ENCODE measurements at places on chromosomes 1 and 21.
A peak's percentile ranks its signal among the peaks of the same experiment; 100 is the strongest.

DNA sequence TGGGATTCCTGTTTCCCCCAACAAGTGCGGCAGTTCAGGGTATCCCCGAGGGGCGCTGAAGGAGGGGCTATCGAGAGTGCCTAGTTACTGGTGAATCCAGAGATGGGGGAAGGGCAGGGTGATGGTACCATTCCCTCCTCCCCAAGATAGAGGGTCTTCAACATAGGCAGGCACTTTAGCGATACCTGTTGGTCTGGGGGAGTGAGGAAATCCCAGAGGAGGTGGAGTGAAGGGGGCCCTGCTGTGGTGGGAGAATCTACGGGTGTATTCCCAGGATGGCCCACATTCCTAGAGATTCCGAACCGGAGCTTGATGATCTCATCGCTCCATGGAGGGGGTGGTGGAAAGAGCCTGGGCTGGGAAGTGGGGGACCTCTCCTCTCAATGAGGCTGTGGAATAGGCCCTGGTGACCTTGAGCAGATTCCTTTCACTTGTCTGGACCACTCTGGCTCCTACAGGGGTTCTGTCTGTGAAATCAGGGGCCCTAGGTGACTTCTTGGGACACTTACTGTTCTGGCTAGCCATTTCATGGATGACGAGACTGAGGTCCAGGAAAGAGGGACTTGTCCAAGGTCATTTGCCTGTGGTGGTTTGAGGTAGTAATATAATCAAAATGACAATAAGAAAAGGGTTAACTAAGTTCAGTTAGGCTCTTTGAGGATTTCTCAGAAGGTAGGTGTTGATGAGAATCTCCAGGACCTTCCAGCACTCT lies 52.7 kb upstream of the SYNC start:
- DNase-seq = no peak

DNA sequence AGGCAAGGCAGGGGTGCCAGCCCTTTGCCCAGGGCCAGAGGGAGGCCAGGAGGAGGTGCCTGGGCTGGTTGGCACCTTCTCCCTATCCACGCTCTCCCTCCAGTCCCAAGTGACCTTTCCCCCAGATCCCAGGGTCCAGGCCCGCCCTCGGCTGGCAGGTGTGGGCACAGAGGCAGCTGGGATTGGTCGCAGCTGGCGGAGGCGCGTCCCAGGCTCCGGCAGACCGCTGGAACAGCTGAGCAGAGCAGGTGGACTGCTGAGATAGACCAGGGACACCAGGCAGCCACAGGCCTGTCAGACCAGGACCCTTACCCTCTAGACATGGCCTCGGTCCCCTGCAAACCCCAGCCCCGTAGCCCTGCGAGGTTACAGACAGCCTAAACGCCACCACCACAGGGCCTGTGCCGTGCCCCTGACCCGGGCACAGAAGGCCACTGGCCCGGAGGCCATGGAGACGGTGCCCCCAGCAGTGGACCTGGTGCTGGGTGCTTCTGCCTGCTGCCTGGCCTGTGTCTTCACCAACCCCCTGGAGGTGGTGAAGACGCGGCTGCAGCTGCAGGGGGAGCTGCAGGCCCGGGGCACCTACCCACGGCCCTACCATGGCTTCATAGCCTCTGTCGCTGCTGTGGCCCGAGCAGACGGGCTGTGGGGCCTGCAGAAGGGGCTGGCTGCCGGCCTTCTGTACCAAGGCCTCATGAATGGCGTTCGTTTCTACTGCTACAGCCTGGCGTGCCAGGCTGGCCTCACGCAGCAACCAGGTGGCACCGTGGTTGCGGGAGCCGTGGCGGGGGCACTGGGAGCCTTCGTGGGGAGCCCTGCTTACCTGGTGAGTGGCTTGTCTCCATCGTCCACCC lies at the start of gene SLC25A34:
Gene SLC25A34, plus strand, starts transcription at position 221 of the 854 bp plus-strand sequence. Its CDS starts 228 bp downstream, at position 449.
- DNase-seq = no peak

DNA sequence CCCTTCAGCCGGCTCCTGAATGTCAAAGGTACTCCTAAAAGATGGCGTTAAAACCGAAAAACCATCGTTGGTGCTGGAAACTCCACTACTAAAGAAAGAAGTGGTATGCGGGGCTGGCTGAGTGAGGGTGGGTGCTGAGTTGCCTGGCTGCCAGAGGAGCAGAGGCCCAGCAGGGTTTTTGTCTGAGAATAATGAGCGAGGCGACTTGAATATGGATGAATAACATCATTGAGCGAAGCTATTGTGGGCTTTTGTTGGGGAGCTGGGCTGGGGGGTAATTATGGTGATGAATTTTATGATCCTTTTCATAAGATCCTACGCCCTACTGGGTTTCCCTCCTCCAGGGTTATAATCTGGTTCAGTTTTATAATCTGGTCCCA lies 2.0 kb downstream of the PDPN start:
- no peak for DNase-seq

DNA sequence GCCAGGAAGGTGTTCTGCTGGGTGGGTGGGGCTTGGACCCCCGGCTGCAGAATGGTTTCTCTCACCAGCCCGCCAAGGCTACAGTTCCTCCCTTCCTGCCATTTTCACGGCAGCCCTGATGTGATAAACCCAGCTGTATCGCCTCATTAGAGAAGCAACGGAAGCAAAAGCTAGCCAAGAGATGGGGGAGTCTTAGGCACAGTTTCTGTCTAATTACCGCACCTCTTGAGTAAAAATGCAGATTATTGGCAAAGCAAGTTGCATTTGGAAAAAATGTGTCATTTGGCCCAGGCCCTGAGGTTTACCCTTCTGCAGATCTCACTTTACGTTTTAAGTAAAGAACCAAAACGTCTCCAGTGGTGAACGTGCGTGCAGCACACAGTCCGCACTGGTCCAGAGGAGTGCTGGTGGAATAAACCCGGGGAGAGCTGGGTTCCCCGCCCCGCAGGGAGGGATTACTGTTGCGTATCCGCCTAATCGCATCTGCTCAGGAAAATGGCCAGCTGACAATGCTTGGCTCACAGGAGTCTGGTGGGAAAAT lies 109.9 kb downstream of the GALNT2 start:
- no peak for DNase-seq

- no peak for DNase-seq
Observed at GRCh38 chr1:204859861-204860267, 10.8 kb upstream of the NFASC start.

- DNase-seq = no peak
Observed at GRCh38 chr1:192167011-192167410, 8.7 kb downstream of the RGS18 start.

DNA sequence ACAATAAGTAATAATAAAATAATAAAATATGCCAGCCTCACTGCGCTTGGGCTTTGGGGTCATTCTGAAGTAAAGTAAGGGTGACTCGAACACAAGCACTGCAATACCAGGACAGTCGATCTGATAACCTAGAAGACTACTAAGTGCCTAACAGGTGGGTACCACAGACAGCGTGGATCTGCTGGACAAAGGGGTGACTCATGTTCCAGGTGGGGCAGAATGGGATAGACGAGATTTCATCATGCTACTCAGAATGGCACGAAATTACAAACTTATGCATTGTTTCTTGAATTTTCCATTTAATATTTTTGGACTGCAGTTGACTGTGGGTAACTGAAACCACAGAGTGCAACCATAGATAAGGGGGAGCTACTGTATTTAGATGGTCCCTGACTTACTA lies 221.1 kb upstream of the GREM2 start:
- DNase-seq = no peak

DNA sequence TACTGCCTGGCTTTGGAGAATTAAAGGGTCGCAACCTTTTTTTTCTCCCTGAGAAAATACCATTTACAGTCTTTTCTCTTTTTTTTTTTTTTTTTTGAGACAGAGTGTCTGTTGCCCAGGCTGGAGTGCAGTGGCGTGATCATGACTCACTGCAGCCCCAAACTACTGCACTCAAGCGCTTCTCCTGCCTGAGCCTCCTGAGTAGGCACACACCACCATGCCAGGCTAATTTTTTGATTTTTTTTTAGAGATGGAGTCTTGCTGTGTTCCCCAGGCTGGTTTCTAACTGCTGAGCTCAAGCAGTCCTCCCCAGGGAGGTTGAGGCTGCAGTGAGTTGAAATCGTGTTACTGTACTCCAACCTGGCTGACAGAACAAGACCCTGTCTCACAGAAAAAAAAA lies 24.6 kb downstream of the UBE4B start:
- no peak for DNase-seq

GRCh38 chr1:188386161-188386560 lies 1557.4 kb downstream of the PLA2G4A start:
- no peak for DNase-seq

- DNase-seq = no peak
Observed at GRCh38 chr1:59645893-59646292, 168.9 kb upstream of the HOOK1 start.

DNA sequence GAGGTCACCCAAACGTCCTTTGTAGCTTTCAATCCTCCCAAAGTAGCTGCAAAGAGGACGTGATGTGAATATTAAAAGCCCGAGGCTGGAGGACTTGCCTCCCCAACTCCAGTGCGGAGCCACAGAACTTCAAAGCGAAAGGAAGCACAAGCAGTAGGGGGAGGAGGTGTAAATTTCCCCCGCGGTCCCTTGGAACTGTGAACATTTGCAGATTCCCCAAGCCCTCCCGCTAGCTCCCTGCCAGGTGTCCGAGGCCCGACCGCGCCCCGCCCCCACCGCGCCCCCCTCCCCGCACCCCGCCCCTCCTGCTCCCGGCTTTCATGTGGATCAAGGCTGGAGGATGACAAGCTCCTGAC lies 41.5 kb upstream of the HAO2 start:
- DNase-seq = peak; percentile 79

- no peak for DNase-seq
Observed at GRCh38 chr21:15904389-15904788, 174.6 kb downstream of the USP25 start.

DNA sequence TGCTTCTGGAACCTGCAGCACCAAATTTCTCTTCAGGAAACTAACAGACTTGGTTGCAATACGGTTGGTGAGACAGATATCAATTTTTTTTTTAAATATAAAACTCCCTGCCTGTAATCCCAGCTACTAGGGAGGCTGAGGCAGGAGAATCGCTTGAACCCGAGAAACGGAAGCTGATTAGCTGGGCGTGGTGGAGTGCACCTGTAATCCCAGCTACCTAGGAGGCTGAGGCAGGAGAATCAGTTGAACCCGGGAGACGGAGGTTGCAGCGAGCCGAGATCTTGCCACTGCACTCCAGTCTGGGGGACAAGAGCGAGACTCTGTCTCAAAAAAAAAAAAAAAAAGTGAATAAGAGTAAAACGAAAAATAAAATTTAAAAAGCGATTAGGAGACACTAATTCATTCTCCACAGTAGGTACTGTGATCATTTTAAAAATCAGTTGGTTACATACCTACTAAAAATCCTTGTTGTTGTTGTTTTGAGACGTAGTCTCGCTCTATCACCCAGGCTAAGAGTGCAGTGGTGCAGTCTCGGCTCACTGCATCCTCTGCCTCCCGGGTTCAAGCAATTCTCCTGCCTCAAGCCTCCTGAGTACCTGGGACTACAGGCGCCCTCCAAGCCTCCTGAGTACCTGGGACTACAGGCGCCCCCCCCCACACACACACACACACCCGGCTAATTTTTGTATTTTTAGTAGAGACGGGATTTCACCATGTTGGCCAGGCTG lies 796 bp upstream of the RBM8A start:
- no peak for DNase-seq

DNA sequence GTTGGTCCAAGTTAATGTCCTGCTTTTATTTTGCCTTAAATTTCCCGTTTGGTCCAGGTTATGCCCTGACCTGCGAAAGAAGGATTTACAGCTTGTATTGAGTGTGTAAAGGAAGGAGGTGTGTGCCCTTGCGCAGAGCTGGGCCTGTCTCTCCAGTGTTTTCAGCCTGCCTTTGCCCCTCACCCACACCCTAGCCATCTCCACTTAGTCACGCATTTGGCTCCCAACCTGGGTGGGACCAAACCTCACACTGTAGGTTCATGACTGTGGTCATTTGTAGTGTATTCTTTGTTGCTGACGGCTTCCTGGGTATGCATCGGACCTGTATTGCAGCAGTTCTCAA lies 572 bp upstream of the SRSF10 start:
- DNase-seq = peak; percentile 61

DNA sequence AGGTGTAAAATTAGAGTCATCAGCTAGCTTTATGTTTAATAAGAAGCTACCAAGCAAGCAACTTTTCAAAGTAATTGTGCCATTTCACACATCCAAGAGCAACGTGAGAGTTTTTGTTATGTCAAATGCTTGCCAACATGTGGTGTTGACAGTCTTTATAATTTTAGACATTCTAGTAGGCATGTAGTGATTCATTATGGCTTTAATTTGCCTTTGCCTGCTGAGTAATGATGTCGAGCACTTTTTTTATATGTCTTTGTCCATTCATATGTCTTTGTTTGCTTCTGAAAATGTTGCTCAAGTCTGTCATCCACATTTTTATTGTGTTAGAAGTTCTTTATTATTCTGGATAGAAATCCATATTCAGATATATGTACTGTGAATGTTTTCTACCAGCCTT lies 21.4 kb upstream of the CHIT1 start:
- no peak for DNase-seq

GRCh38 chr1:158809256-158809655 lies 21.9 kb upstream of the MNDA start:
- DNase-seq = no peak

DNA sequence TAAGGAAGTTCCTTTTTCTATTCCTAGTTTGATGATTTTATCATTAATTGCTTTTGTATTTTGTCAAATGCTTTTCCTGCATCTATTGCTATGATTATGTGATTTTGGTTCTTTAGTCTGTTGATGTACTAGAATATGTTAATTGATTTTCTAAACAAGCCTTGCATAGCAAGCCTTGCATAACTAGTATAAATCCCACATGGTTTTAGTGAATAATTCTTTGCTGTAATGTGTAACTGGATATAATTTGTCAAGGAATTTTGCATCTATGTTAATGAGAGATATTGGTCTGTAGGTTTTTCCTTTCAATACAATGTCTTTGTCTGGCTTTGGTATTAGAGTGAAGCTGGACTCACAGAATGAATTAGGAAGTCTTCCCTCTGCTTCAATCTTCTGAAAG lies 460.2 kb downstream of the LTN1 start:
- DNase-seq = no peak

DNA sequence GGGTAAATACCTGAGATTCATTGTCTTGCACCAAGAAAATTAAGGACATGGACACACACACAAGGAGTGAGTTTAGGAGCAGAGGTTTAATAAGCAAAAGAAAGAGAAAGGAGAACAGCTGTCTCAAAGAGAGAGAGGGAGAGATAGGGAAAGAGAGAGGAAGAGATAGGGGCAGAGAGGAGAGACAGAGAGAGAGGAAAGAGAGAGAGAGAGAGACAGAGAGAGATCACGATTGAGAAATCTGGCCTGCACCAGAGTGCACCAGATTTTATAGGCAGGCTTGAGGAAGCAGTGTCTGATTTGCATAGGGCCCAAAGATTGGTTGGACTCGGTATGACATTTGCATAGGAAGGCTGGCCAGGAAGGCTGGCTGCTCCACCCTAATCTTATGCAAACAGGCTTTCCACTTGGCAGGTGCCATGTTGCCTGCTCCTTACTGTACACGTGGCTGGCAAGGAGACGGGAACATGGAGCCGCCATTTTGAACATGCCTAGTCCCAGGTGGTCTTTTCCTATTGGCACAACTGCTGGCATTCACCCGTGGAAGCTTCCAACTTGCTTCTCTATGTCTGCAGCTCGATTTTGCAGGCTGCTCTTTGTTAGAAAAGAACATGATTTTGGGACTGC lies 419.9 kb downstream of the ZP4 start:
- DNase-seq = no peak

- no peak for DNase-seq
Observed at GRCh38 chr1:196056966-196057365, 551.3 kb downstream of the KCNT2 start.
